SHP77 treated with DMSO at 0.1 percent for 48 hours (cell line): ENCODE measurements at places on chromosomes 4 and X.

- no peak for DNase-seq
Measured at GRCh38 chr4:33357121-33357520, 2637.0 kb downstream of the PCDH7 start.

DNA sequence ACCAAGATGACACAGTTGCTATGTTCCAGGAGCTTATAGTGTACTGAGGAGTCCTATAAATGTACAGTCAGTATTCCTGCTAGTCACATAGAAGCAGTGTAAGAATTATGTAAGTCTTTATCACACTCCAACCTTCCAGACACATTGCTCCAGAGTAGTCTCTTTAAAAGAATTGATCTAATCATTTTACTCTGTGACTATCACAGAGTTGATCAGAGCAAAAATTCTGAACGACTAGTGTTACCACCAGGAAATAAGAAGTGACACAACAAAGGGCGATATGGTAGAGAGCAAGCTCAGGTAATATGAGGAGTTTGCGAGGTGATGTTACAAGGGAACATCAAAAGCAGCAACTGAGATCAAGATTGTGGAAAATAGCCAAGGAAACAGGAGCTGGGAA lies 9.0 kb upstream of the HPF1 start:
- no peak for DNase-seq

GRCh38 chr4:160143574-160143973 lies 1040.7 kb downstream of the RAPGEF2 start:
- no peak for DNase-seq

DNA sequence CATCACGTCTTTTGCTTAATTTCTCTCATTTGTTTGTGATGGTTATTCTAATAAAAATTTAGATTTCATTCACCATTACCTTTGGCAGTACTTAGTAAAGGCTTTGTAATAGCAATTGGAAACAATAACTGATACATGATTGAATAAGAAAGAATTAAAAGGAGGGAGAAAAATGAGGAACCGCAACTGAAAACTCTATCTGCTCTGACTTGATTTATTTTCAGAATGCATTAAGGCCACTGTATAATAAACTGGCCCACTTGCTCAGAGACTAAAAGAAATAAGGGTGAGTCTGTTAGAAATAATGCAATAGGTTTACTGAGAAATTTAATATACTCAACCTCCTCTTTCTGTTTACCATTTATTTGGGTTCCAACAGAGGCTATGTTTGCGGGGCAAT lies 351.5 kb downstream of the TMA16 start:
- DNase-seq, result no peak

DNA sequence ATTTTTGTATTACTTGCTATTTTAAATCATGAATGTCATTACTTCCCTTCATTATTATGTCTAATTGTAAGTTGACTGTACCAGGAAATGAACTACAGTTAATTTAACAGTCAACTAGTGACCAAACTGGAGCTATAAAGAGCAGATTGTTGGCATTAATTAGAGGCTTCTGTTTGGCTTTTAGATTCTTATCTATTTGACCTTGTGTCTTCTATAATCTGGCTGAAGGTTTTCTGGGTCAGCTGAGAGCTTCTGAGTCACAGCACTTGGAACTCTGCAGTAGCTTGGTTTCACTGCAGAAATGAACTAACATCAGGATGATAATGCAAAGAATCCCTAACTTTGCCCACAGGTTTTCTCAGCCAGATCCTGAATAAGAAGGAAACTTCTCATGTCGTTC lies 169.2 kb upstream of the LEF1 start:
- no peak for DNase-seq

DNA sequence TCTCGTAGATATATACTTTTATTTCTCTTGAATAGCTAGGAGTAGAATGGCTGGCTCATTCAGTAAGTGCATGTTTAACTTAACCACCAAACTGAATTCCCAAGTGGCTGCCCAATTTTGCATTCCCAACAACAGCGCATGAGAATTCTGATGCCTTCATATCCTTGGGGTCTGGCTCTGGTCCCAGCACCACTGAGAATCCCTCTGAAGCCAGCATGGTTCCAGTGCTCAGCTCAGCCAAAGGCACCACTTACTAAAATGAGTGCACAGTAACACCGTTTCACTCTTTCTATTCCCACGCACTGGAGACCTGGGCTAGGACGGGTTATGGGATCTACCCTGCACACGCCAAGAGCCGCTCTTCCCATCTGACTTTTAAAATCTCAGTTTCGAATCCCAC lies 60.4 kb downstream of the CASP3 start:
- no peak for DNase-seq

- DNase-seq, result no peak
Measured at GRCh38 chr4:15653420-15653819, 1.7 kb downstream of the FBXL5 start.

- no peak for DNase-seq
Measured at GRCh38 chrX:30657196-30658161, 4.3 kb downstream of the GK start.

- DNase-seq, result no peak
Measured at GRCh38 chr4:55634417-55635128, 1.5 kb downstream of the NMU start.
